Hippocampal formation (tissue), 2 donors: ENCODE measurements at places on chromosomes 6 and 20.
A peak's percentile ranks its signal among the peaks of the same experiment; 100 is the strongest.

DNA sequence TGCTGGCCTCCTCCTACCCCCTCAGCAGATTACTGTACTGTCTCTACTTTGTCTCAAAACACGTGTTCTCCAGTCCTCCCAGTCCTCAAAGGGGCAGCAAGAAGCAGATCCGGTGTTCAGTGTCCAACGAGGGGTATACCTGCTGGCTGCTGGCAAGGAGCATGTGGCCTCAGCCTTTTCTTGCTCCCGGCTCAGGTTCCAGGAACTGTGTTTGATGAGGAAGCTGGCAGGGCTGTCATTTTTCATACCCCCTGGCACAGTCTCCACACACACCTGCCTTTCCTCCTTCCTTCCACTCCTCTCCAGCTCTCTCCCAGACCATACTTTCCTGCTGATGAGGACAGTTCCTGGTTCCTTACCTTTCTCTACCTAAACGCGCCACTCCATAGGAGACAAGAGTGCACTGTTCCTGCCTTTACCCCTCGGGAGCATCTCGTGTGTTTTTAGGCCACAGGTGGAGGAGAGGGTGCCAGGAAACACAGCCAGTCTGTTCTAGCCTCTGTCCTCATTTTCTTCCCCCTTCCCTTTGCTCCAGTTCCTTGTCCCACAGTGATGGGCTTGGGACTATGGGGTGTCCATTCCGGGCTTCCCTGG, 77.2 kb downstream of the SSR1 start:
- DNase-seq = no peak

DNA sequence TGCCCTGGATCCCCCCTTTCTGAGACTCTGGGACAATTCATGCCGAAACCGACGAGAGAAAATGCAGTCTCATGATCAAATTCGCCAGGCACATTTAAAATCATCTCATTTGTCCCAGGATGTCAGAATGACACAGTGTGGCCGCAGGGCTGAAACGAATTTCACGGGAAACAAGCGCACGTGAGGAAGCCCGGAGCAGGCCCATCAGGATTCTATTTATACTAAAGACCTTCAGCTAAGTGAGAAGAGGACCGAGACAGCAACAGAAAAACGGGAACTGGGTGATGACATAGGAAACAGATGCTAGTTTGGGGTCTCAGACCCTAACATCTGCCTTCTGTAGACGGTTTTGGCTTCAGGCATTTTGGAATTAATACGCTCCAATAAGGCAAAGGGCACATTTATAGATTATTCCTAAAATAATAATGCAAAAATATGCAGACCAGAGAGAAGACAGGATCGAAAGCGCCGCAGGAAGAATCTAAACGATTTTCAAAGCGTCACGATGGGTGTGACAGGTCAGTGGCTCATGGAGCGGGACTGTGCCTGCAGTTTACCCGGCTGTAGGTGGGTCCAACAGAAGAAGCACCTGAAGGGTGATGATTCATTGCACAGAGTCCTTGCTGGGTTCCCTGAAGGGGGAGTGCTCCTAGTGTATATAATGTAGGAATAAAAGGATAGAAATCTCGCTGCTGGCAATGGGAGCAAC, 80.8 kb upstream of the MPC1 start:
- no peak for DNase-seq

GRCh38 chr6:143127941-143128680, 67.4 kb downstream of the AIG1 start:
- DNase-seq = no peak

- no peak for DNase-seq
Measured at GRCh38 chr20:37898233-37899104, 4.5 kb upstream of the VSTM2L start.

DNA sequence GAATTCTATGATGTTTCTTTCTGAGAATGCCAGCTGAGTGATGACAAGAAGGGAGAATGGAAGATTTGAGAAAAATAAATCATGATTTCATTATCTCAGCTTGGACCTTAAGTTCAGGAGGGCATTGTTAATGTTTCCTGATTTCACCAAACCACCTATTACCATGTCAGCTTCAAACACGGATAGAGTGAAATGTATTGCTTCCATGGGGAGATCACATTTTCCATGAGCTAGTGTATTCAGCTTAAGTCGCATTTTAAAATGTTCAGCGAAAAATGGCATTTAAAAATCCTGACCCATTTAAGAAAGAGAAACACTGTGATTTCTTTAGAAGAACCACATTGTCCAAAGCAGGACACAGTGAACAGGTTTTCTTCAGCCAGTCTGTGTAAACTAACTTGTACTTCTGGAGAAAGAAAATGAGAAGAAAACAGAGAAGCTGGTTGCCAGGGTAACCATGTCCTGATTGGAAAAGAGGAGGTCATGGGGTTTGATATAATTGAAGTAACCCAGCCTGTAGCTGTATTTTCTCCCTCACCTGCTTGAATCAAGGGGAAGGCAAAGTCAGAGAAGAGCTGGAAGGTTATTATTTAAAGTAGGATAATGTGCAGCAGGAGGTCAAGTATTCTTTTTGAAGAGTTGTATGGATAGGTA, 684.1 kb upstream of the NRSN1 start:
- DNase-seq = no peak

DNA sequence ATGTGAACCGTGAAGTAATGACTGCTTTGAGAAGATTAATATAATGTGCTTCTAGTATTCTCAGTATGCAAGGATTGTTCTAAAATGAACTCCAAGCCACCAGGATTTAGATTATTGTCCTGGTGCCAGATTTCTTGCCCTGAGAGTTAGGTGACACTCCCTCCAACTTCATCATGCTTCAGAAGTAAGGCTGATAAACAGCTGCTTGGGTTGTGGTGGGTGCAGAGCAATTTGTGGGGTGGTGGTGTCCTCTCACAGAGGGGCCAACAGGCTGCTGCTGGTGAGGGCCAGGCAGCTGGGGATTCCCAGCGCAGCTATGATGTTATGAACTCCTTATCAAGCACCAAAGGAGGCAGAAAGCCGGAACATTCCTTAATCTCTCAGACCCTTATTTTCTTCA, 114.6 kb downstream of the MCHR2 start:
- DNase-seq = no peak

DNA sequence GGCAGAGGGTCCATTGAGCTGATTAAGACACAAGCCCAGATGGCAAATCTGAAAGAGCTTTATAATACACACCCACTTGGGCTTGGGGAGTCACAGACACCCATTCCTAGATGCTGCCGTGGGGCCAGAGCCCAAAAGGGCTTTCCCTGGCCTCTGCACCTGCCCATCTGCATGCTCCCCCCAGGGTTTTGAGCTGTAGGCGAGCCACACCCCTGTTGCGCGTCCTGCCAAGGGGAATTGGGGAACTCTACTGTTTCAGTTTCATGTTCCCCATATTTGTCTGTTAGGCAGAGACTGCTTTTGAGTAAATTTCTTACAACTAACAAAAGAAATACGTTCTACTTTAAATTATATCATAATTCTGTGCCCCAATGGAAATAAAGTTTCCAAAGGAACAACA, 52.9 kb upstream of the FNDC1 start:
- no peak for DNase-seq

GRCh38 chr6:57040011-57040410, 6.5 kb upstream of the KIAA1586 start:
- DNase-seq = no peak

- no peak for DNase-seq
Measured at GRCh38 chr6:133248241-133249001, 7.3 kb downstream of the EYA4 start.

DNA sequence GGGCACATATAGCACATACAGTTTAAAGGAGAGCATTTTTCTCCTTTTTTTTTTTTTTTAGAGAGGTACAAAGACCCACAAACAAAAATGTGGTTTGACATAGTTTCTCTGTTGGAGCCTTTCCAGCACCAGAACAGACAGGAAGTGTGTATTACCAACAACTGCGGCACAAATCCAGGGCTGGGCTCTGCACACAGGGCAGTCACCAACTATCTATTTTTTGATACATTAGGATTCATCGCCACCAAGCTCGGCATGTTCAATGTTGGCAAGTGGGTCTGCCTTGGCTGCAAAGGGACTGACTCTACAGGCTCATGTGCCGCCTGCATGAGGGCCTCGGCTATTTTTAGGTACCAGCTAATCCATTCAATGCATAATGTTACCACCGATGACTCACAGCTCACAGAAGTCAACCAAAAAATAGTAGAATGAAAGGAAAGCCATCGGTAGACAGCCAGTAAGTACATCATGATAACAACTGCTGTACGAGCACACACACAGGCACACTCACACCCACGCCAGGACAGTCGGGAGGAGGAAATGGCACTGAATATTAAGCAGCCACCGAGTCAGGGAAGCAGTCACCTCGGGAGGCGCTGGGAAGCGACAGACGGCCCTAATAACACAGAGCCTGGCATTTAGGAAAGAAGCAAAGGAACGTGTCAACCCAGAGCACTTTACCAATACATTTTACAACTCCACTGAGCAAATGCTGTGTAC, 81.6 kb downstream of the GMPR start:
- DNase-seq = peak; percentile 71

GRCh38 chr6:10375391-10375969, 39.4 kb downstream of the TFAP2A start:
- no peak for DNase-seq

- DNase-seq = no peak
Measured at GRCh38 chr6:168049277-168049676, 29.7 kb downstream of the FRMD1 start.

- DNase-seq = no peak
Measured at GRCh38 chr20:64160526-64161355, 3.5 kb upstream of the MYT1 start.

DNA sequence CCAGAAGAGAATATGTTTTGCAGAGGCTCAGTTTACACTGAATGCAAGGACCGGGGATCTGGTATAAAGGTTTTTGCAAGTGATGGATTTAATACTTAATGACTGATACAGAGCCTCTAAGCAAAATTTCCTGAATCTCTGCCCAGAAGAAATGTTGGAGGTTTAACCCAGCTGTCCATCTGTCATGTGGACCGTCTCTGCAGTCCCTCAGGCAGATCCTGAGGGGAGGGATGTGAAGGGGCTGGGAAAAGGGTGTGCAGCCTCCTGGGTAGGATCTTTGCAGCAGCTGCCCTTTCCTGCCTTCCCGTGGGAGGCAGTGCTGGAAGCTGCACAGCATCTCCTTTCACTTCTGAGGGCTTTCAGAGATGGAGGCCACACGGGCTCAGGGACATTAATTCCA, 207.0 kb downstream of the SLC24A3 start:
- no peak for DNase-seq

DNA sequence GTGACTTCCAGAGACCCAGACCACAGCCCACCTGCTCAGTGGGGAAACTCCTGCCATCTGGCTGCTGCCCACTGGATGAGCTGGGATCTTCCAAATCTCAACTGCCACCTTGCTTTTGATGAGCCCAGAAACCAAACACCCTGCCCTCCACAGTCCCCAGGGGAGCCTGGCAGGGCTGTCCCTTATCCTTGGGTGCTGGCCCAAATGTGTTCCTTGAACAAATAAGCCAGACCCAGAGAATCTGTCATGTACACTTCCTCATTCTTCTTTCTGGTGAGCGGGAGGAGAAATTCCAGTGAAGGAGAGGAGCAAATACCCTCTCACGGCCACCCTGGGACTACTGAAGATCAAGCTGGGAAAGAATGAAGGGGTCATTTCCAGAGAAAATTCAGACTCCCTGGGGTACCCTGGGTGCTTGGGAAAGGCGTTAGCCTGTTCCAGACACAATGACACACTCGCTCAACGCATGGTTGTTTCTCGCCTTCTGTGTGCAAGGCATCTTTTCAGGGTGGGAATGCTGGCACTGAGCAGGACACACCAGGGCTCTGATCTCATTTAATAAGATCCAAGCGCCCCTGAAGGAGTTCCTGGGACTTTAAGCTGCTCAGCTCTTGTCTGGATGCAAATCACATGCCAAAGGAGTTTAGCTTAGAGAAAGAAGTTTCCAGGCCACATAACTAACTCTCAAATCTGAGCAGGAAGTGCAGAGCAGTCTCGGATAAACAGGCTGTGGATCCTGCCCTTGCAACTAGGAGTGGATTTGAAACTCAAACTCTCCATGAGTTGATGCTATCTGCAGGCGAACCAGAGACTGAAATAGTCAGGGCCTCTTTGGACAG, 38.5 kb downstream of the PXDC1 start:
- DNase-seq = no peak

DNA sequence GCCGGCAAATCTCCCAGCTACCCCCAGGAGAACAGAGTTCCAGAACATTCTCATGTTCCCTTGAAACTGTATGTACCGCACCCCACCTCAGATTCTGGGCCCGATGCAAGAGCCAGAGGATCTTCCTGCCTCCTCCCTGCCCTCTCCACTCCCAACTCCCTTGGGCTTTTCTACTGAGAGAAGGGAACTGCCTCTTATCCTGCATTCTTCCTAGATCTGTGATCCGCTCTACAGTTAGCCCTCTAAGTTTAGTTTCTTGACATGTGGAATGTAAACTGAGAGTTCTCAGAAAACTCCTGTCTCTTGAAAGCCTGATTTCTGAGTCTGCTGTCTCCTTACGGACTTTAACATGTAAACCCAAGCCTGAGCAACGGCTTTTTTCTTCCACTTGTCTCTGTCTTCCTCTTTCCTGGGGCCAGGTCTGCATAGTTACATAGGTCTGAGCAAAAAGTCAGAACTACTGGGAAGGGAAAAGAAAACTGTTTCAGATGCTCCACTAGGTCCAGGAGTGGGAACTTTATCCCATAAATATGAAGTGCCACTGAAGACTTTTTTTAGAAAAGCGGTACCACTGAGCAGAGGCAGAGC, 86.5 kb upstream of the TNFAIP3 start:
- no peak for DNase-seq

DNA sequence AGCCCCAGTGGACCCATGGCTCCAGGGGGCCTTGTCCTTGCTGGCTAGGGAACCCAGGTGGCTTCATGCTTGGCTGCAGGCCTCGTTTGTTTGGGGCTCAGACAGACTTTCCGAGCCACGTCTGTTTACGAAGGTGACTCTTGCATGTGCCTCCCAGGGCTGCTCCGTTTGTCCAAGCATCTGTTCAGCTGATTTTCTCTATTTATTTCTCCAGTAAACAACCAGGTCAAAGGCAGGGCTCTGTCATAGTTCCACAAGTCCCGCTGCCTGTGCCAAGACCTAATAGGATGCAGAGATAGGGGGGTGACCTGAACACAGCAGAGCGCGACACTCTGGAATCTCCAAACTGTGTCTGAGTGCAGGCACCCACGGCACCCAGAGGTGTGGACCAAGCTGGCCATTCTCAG, 12.8 kb upstream of the SPO11 start:
- no peak for DNase-seq
